ENCODE measurements at places on chromosomes 7 and 10.
A peak's percentile ranks its signal among the peaks of the same experiment; 100 is the strongest.

- no peak for DNase-seq
Measured at GRCh38 chr7:8228068-8228467, 33.9 kb downstream of the ICA1 start.

GRCh38 chr7:101121991-101122932, 4.6 kb upstream of the SERPINE1 start:
- no peak for DNase-seq

GRCh38 chr7:30920584-30921539, 9.2 kb downstream of the AQP1 start:
- peak; percentile 61 for DNase-seq

GRCh38 chr10:24606021-24606420, 117.7 kb downstream of the ARHGAP21 start:
- DNase-seq = no peak

DNA sequence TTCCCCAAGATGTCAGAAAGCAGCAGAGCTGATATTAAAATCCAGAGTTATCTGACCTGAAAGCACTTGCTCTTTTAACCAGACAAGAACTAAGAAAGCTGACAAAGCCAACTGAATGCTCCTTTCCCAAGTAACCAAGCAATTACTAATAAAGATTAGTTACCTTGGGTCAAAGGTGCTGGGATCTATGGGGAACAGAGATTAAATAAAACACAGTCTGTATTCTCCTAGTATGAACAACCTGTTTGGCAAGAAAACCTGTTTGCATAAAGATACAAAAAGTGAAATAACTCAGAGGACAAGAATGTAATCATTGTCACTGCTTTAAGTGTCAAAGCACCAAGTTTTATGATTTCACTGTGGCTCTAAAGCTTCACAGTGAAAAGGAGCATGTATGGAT, 35.7 kb downstream of the ITPRID1 start:
- DNase-seq = no peak

GRCh38 chr10:6233725-6234277, 31.1 kb downstream of the PFKFB3 start:
- no peak for DNase-seq

GRCh38 chr7:146116521-146117222, at the start of gene CNTNAP2:
Gene CNTNAP2 (plus strand): TSS chr7:146116801. CDS start chr7:146116877, 76 bp downstream.
- DNase-seq = no peak

DNA sequence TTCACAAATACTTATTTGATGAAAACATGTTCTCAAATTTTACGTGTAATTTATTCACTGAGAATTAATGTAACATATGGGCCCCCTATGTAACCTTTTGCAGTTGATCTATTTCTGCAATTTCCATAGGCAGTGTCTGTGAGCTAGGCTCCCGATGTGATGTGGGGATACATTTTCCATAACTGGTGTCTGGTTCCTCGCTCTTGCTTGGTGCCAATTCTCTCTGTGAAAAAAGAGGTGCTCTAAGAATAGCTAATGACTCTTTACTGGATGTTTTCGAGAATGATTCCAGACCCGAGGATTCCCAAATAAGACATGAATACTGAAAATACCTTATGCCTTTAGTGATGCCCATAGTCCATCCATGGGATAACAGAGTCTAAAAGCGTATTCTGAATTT, 286.7 kb upstream of the FZD8 start:
- no peak for DNase-seq

DNA sequence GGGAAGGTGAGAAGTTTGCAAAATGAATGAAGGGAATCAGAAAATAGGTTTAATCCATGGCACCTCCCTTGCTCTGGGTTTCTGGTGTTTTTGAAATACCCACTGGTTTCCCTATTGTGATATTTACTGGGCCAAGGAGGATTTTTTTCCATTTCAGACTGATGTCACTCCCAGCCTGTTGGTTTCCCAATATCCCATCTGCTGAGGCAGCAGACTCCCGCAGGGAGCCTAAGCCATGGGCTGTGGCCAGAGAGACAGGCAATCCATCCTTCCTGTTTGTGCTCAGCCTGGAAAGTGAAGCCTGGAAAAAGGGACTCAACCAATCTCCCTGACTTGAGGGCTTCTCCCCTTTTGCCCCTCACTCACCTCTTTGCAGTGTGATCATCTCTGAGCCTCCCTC, 22.8 kb downstream of the FAM107B start:
- DNase-seq = no peak
